AG04450 (cell line): ENCODE measurements at places on chromosomes 12 and 14. TPM values are rescaled to one million over a fixed set of nuclear protein-coding genes. Genes with fewer than 3 reads are reported as not detected.

DNA sequence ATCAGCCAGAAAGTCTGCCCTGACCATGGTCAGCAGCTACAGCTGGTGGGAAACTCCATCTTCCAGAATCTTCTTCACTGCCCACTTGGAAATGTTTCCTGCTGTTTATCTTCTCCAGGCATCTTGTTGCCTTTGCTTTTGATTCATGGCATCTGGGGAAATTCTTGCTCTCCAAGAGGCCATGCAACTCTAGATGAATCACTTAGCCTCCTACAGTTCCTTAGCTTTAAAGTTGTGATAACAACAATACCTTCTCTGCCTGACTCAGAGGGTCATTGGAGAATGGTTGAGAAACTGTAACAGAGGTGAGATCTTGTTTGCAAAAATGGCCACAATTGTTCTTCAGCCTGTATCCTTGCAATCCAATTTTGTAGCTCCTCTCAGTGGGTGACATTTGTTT is 121.0 kb upstream of the VRK1 start:
- no peak for DNase-seq

DNA sequence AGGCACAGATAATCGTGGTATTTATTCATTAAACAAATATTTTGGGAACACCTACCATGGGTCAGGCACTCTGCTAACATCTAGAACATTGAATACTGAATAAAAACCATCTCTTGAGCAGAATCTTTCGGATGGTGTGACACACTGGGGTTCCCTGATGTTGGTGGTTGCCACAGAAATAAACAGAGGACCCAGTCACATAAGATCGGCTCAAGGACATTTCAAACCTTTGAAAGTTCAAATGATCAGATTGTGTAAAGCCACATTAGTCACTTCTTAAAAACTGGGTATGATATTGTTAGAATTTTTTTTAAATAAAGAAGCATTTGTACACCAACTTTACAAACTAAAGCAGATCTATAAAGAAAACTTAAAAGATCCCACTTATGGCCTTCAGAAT is 39.0 kb downstream of the NR1H4 start:
- no peak for DNase-seq

DNA sequence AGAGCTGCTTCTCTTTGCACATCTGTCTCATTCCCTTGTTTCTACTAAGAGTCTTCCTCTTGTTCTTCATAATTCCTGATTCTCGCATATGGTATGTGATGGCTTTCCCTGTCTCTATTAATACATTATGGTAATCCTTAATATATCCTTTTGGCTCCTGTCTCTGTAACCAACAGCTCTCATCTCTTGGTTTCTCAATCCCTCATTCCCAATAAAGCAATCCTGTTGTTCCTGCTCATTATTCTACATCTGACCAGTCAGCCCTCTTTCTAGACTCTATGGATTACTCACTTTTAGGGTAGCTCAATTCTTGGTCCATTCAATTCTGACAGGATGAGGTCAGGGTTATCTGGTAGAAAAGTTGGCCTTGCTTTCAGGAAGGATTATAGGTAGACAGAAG is 349.9 kb downstream of the LRIG3 start:
- DNase-seq = no peak

DNA sequence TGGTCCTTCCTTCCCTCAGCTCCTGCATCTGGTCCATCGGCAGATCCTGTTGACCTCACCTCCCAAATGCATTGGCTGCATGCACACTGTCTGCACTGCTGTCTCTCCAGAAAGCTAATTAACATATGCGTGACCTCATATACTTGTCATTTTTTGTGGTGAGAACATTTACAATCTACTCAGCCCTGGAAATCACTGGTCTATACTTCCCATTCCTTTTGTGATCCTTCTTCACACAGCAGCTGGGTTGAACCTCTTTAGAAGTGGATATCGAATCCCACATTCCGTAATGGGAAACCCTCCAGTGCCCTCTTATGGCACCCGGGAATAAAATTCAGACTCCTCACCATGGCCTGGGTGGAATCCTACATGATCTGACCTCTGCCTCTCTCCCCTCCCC is 45.0 kb downstream of the SMOC1 start:
- no peak for DNase-seq

DNA sequence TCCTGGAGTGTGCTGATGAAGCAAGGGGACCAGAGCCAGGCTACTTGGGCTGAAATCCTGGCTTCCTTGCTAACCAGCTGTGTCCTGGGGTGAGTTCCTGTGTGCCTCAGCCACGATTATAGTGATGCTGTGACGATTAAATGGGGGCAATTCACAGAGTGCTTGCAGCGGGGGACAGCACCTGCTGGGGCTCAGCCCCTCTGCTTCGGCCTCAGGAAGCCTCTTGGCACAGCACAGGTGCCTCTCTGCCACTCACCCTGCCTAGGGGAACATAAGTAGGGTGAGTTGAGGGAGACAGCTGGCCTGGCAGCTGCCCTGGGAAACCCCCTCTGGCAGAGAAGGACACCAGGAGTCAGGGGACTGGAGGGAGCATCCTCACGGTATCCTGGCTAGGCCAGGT is 9.4 kb downstream of the KRT80 start:
- no peak for DNase-seq

- DNase-seq = no peak
Measured at GRCh38 chr14:69753860-69754259, 13.1 kb upstream of the SRSF5 start.

DNA sequence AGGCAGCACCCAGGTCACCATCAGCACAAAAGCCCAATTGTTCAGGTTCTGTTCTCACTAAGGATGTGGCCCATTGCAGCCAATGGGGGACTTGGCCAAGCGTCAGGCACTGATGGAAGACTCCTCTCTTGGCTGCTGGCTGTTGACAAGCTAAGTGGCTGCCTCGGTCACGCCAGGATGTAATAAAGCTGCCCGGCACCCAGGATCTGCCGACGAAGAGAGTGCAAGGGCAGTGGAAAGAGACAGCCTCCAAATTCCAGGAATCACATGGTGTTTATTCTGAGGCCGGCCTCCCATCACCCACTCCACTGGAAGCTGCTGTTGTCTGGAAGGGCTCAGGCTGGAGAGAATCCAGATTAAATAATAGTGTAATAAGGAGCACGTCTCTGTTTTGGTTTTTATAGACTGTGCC is 451.8 kb upstream of the TBX3 start:
- peak; percentile 11 for DNase-seq

- no peak for DNase-seq
Measured at GRCh38 chr14:100898465-100898864, 5.1 kb downstream of the RTL1 start.

GRCh38 chr12:89706551-89706950 is 2.1 kb downstream of the ATP2B1 start:
- no peak for DNase-seq

DNA sequence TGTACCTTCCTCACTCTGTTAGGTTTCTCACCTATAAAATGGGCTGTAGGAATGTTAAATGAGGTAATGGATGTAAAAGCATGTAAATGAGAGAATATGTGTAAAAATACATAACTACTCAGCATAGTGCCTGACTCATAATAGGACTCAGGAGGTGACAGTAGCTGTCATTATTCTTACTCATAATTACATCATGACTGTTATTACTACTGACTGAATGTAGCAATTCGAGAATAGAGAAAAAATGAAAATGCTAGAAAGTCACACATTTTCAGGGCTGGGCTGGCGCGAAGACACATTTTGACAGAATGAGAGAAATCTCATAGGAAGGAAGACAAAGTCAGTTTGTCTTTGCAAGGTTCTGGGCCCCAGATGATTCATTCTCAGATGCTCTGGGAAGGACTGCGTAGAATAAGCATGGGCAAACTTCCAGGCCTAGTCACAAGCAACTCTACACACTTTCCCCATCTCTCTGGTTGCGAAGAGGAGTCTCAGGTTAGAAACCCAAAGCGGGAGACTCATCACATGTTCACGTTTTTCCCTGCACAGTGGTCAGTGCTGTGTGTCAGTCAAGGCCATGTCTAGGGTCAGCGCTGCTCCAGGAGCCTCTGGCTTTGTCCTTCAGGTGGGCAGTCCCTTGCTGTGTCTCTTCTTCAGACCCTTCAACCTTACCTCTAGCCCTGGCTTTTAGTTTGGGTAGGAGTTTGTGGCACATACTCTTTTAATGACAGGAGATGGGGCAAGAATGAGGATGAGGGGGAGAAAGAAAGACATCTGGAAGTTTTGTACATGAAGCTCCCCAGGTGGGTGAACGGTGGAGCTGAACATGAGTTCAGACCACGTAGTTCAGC is 8.4 kb downstream of the GPRC5A start:
- DNase-seq = peak; percentile 94

GRCh38 chr14:93965287-93965821 is 11.0 kb downstream of the ASB2 start:
- peak; percentile 85 for DNase-seq

GRCh38 chr12:84313323-84313675 is 599.3 kb downstream of the SLC6A15 start:
- no peak for DNase-seq

Gene PCK2
- polyA plus RNA-seq = 47.0 and 59.9 TPM in 2 replicates

Gene LBHD2
- not detected in 2 replicates for polyA plus RNA-seq

Gene OVCH1
- polyA plus RNA-seq = 0.22 and 0.26 TPM in 2 replicates

Gene PMEL
- 1.6 and 2.2 TPM in 2 replicates for polyA plus RNA-seq

Gene DAO
- polyA plus RNA-seq = not detected in 2 replicates

Gene GPRC5D
- polyA plus RNA-seq = not detected in 2 replicates
